IPS DF 6.9 (cell line): ENCODE measurements at places on chromosomes 3 and 15.

DNA sequence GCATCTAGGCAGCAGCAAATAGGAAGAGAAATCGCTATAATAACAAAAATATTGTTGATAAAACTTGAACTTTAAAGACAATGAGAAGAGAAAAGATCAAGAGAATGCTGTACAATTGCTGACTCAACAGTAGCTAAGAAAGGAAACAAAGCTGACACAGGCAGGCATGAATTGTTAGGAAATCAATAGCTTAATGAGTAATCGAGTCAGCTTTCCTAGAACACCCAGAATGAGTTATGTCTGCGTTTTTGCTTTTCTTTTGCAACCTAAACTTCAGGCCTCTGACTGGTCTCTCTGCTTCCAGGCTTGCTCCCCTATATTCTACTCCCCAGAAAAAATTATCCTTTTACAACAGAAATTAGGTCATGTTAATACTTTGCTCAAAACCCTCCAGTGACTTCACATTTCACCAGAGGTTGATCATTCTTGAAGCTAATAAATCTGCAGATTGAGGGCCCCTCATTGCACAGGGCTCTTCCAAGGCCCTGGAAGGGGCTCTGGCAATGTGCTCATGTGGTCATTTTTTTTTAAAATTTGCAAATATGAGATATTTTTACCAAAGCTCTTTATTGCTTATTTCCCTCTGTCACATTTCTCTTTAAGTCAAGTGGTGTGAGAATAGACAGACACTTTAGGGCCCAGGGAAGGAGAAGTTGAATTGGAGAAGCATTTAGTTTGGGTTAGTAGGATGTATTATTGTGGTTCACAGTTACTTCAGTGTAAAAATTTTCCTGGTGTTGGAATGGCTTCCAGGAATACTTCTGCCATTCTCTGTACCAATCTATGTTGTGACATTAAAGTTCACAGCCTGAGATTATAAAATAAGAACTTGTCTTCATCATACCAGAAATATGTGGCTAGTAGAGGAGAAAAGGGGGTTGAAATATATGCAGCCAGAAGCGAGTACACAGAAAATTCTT is 116.3 kb downstream of the TMCO5A start:
- no peak for DNase-seq

DNA sequence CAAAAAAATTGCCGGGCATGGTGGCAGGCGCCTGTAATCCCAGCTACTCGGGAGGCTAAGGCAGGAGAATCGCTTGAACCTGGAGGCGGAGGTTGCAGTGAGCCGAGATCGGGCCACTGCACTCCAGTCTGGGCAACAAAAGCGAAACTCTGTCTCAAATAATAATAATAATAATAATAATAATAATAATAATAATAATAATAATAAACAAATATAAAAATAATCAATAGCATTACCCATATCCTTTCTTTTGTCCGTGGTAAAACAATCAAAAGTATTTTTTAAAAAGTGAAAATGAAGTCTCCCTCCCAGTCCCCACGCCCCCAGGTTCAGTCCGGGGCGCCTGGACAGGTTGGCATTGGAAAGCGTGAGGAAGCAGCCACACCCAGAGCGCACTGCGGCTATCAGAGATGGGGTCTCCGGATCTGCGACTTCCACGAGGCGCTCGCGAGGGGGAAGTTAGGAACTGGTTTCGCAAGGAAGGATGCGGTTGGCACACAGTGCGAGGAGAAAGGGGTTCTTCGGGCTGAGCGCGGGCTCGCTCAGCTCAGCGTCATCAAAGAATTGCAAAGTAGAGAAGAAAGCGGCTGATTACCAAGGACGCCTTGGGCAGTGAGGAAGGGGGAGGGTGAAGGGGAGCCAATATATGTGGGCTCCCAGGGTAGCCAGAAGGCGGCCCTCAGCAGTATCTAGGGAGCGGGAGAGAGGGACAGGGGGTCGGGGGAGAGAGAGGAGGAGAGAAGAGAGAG is 69.5 kb upstream of the EPHB3 start:
- no peak for DNase-seq

- no peak for DNase-seq
Measured at GRCh38 chr3:3286014-3286413, 106.5 kb upstream of the CRBN start.

DNA sequence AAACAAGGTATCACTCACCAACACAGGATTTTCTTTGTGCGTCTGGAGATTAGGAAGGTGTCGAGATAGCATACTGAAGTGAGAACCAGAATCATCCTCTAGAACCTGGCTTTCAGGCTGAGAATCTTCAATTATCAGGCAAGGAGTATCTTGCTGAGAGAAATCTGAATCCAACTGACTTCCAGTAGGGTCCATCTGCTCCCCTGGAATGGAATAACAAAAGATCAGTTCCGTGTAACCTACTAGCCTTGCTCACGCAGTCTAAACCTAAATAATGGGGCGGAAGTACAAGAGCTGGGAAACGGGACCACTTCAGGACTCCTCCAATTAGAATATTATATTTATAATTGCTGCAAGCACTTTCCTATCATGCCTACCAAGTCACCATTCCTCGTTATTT is 690 bp downstream of the TP53BP1 start:
- DNase-seq = no peak

GRCh38 chr3:37891227-37891626 is 29.5 kb downstream of the CTDSPL start:
- no peak for DNase-seq

GRCh38 chr3:64031540-64032508 is 8.5 kb upstream of the PSMD6 start:
- no peak for DNase-seq

DNA sequence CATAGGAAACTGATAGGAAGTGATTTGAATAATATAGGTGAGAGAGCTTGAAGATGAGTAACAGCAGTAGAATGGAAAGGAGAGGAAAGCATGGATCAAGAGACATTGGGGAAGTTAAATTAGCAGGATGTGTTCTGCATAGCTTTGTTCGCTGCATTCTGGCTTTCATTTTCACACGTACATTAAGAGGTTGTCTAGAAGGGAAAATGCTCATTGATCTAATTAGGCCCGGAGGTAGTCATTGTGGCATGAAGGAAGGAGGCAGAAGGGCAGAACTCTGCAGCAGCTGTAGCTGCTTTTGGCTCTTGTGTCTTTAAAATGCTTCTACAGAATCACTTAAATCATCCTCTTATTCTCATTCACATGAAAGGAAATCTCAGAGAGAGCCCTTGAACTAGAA is 40.3 kb downstream of the KCNAB1 start:
- no peak for DNase-seq

GRCh38 chr15:41984622-41985021 is 12.3 kb upstream of the EHD4 start:
- DNase-seq = no peak

DNA sequence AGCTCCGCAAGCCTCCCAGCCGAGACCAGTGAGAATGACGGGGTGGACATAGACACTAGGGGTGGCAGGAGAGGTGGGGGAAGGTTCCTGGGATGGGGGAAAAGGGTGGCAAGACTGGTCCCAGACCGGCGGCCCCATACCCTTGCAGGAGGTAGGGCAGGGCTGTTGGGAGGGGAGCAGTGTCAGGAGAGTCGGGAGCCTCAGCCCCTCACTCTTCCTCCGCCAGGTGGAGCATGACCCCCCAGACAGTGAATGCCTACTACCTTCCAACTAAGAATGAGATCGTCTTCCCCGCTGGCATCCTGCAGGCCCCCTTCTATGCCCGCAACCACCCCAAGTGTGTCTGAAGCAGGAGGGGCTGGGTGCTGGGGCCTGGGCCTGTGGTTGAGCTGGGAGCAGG is 8.7 kb upstream of the PSMD2 start:
- no peak for DNase-seq

DNA sequence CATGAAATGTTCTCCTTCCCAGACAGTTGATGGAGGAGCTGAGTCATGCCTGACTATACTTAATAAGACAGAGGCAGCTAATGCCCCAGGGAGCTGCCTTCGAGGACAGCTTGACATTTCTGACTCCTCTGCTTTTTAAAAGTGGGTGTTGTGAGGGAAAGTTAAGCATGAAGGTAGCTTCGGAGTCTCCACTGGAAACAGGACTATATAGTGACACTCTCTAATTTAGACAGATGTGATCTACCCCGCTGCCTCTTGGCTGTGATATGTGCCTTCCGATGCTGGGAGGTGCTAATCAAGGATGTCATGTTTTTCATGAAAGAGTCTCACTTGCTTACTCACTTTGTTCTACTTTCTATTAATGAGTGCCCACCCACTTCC is 72.7 kb downstream of the IL1RAP start:
- DNase-seq = no peak

- DNase-seq = no peak
Measured at GRCh38 chr3:127848131-127849129, 26.1 kb upstream of the MGLL start.

DNA sequence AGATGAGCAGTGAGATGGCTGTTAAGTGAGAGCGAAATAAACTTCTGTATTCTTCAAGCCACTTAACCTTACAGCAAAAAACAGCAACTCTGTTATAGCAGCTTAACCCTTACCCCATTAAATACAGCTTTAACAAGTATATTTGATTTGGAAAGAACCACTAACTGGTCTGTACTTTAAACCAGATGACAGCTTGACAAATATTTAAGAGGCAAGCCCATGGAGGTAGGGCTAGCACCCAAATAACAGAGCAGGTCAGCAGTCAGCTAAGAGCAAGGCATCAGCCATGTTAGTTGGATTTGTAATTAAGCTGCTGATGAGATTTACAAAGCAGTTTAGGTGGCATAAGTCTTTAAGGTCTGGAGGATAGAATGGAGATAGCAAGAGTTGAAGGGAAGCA is 3.5 kb downstream of the LZTFL1 start:
- DNase-seq = no peak

DNA sequence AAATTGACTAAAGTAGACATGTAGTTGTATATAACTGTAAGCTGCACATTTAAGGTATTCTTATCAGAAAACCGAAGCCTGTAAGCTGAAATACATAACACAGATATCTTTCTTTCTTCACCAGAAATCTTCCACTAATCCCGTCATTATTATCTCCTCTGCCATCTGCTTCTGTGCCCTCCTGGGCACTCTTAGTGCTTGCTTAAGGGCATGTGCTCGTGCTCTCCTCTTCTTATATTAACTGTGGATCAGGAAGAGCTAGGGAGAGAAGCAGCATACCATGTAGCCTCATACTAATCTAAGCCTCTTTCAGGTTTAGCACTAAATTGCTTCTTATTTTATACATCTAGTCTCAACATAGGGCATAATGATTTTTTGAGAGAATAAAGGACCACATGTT is 60.8 kb downstream of the RIOX2 start:
- DNase-seq = no peak
